Activated T-helper 1 cell treated with anti-CD3 and anti-CD28 coated beads, Interleukin-2, amount 50 U/mL, for 16 hours (primary cell): ENCODE measurements at places on chromosomes 12 and 14.

DNA sequence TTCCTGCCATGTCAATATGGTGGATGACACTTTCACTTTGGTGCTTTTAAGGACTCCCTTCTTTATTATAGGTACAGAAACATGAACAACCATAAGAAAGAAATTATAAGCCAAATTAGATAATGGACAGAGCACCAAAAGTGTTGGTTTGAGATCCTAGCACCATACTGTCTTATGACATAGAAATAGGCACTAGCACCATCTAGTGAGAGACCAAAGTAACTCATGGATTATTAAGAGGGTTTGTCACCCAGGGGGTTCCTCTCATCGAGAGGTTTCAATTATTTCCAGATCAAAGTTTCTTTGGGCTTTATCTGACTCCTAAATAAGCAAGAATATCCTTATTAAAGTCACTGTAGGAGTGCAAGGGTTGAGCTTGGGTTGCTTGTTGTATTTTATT lies 153.0 kb upstream of the DIO2 start:
- DNase-seq = no peak

DNA sequence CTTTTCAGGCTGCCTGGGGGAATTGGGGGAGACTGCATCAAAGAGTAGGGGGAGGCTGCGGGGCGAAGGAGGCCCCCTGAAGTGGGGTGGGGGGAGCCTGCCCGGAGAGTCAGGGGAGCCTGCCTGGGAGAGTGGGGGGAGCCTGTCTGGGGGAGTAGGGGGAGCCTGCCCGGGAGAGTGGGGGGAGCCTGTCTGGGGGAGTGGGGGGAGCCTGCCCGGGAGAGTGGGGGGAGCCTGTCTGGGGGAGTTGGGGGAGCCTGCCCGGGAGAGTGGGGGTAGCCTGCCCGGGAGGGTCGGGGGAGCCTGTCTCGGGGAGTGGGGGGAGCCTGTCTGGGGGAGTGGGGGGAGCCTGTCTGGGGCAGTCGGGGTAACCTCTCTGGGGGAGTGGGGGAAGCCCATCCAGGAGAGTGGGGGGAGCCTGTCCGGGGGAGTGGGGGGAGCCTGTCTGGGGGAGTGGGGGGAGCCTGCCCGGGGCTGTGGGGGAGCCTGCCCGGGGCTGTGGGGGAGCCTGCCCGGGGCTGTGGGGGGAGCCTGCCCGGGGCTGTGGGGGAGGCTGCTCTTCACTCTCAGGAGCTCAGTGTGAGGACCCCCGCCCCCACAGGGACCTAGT lies 6.5 kb upstream of the DEGS2 start:
- DNase-seq = no peak

GRCh38 chr14:24231263-24232120 lies 675 bp downstream of the NEDD8 start:
- no peak for DNase-seq

- no peak for DNase-seq
These were observed 8.2 kb upstream of the GOLGA3 start for GRCh38 chr12:132836795-132837331.

- DNase-seq = no peak
These were observed 134.4 kb downstream of the BCAT1 start for GRCh38 chr12:24814379-24815113.

- no peak for DNase-seq
These were observed 31.2 kb downstream of the TMEM132C start for GRCh38 chr12:128298091-128298748.
